ENCODE measurements at places on chromosomes 2 and 18. TPM values are rescaled to one million over a fixed set of nuclear protein-coding genes. Genes with fewer than 3 reads are reported as not detected.
A peak's percentile ranks its signal among the peaks of the same experiment; 100 is the strongest.

GRCh38 chr2:14533131-14533757 is 99.3 kb upstream of the LRATD1 start:
- no peak for DNase-seq

DNA sequence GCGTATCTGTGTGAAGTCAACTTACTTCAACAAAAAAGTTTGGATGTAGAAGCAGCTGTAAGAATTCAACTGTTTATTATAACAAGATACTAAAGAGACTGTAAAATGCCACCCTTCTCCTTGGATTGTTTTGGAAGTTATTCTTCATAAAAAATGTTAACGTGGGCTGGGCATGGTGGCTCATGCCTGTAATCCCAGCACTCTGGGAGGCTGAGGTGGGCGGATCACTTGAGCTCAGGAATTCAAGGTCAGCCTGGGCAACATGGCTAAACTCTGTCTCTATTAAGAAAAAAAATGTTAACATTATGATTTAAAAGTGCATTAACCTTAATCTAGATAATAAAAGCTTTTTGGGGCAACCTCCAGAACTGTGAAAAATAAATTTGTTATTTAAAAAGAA is 7.7 kb downstream of the CIAO1 start:
- no peak for DNase-seq

DNA sequence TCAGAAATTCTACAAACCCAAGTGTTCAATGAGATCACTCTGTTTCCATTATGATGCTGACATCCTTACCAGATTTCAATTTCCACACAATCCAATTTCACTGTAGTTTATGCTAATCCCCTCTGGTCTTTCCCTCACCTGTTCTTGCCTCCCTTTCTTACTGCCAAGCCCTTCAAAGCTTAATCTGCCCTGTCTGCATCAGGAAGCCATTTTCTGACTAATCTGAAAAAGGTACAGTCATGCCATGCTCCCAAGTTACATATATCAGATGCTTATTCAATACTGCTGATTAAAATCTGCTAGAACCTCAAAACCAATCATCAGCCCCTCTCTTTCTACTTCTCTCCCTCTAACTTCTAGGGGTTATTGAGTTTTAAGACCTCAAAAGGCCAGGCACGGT is 8.9 kb downstream of the KRTCAP3 start:
- no peak for DNase-seq

DNA sequence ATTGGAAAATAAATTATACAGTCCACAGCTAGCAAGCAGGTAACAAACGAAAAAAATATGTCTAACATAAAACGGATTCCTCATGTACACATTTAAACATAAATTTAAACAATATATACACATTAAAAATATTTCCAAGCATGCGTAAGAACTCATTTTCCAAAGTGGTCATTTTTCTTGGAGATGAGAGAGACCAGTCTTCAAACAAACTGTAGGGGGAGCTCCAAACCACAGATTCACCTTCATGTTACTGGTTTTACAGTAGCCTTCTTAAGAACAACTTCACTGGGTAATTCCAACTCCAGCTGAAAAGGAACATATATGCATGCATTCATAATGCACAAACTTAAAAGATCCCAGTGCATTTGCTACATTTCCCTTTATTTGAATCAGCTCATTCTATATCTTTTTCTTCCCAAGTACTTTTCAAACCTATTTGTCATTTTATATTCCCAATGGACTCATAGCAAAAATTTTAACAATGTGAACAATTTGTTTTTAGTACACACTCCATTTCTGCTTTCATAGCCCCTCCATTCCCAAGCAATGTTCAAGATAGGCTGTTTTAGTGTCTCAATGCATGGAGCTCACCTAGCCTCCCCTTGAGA is 4.7 kb upstream of the STAMBP start:
- DNase-seq, result peak; percentile 39

GRCh38 chr2:130787841-130788240 is 32.5 kb downstream of the AMER3 start:
- DNase-seq, result no peak

DNA sequence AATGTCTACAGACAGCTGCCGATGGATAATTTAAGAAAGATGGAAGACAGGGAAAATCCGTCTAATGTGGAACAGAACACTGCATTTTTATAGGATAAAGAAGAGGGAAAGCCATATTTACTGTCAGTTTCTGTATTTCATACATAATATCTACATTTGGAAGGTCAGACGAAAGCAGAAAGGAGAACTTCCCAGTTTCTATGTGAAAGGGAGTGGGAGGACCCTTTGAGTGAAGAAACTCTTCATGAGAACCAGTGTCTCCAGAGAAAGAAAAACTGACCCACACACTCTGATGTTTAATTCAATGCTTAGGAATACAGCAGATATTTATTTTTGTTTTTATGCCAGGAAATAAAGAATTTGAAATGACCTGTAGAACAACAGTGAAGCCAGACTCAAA is 127.2 kb downstream of the CALCRL start:
- no peak for DNase-seq

DNA sequence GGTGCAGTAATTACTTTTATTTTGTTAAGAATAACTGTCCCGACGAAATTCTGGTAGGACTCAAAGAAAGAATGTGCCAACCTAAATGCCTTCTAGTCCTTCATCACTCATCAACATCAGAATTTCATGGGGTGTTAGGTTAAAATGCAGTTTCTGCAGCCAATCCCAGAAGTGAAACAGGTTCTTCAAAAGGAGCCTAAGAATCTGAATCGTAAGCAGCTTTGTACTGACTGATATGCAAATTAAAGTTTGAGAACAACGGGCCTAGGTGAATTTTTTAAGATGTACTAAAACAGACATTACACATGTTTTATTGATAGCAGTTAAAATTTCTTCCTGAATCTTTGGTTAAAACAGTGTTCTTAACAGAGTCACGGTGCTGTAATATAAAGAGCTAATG is 140.3 kb upstream of the ZC3H15 start:
- no peak for DNase-seq

DNA sequence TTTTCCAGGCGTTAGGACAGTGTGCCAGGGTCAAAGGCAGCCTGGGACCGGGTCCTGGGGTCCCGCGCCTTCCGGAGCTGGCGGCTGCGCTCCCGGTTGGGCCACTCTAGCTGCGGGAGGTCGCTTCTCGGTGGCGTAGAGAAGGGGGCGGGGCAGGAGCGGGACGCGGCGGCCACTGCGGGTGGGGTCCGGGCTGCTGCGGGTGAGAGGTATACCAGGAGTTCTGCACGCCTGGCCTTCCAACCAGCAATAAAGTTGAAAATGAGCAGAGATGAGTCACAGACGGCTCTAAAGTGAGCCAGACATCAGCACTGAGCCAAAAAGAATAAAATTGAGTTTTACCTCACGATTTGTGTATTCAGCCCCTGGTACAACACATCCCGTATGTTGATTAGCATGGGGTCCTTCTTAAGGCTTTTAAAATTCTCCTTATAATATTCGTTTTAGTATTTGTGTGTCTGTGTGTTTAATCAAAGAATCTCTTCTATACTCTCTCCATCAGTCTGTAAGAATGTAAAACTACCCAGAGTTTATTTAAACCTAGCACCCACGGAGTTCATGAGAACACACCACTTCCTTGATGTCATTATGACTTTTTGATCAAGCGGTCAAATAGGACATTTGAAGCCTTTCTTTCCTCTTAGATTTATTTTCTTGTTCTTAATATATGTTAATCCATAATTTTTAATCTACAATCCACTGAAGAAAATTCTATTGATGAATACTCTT is at the start of gene C1GALT1C1L:
Gene C1GALT1C1L (minus strand): TSS at position 108 of the 729 bp plus-strand sequence. CDS start 107 bp downstream, at position 1.
- DNase-seq, result peak; percentile 62

- DNase-seq, result no peak
These were observed 60.8 kb upstream of the CCDC195 start for GRCh38 chr2:224776795-224777558.

DNA sequence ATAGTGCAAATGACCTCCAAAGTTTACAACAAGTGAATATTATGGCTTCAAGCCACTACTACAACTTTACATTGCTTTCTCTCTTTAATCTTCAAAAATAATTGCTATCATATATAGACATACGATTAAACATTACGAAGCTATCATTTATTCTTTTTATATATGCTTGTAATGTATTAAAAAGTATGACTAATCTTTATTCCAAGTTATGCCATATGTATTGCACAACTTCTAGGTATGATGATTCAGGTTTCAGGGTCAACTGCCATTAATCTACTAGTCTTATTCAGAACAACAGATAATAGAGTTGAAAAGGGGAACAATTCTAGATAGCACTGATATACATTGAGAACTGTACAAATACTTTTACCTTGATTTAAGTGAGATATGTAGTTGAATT is 506.2 kb upstream of the TMEFF2 start:
- DNase-seq, result no peak

- no peak for DNase-seq
These were observed 24.3 kb downstream of the METTL8 start for GRCh38 chr2:171409436-171409971.

DNA sequence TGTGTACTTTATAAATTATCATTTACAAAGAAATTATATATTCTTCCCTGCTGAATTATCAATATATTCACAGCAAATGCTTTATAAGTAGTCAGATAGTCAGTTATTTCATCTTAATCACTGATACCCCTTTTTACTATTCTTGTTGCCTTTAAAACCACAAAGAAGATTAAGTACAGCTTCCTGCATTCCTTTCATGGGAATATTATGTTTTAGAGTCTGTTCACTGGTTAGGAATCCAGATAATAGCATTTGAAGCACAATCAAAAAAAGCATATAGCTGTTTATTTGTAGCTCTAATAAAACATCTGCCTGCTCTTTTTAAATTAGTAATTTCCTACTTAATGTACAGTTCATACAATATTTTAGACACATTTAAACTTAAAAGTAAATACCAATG is 508.9 kb downstream of the FBXO15 start:
- DNase-seq, result no peak

- peak; percentile 82 for DNase-seq
These were observed 40.1 kb downstream of the ARHGAP25 start for GRCh38 chr2:68774569-68775271.

DNA sequence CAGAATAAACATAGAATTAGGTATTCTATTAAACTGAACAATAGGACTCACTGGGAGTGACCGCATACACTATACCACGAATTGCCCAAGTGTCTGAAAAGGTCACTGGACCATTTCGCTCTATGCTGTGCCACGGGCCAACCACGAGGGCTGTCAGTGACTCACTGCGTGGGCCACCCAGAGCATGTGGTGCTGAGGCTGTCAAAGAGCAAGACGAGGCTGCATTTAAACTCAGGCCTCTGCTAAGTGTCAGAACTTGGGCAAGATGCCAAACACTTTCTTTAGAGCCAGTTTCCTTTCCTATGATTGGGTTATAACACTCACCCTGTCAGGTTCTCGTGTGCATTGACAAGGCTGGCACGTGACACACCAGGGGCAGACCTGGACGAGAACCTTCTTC is 97.5 kb downstream of the SH3YL1 start:
- no peak for DNase-seq

DNA sequence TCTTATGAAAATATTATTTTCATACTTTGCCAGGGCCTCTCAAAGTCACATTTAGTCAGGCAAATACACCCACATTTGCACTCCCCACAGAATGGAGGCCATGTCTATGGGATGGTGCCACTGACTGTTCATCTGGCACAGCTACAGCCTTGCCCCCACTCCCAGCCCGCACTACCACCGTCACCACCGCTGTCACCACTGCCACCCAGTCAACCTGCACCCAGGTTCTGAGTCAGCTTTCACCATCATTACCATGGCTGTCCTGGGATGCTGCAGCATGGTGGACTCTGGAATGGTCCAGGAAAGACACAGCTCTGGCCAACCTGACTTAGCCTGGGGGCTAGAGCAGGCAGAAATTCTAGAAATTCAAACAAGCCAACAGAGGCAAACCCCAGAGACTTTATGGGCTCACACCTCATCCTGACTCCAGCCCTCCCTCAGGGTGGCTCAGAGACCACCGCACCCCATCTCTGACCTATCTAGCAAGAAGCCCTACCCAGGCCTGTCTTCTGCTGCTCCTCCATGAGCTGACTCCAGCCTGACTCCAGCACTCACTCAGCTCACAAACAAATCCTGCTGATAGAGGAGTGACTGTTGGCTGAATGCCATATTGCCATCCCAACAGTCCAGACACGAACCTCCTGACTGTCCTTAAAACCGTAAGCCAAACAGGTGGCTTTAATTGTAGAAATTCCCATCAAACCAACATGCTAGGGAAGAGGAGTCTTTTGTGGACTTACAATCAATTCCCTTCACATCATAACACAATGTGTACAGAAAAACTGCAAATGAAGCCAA is 28.0 kb downstream of the DNER start:
- DNase-seq, result no peak

GRCh38 chr2:213125646-213126347 is 25.6 kb downstream of the IKZF2 start:
- no peak for DNase-seq

DNA sequence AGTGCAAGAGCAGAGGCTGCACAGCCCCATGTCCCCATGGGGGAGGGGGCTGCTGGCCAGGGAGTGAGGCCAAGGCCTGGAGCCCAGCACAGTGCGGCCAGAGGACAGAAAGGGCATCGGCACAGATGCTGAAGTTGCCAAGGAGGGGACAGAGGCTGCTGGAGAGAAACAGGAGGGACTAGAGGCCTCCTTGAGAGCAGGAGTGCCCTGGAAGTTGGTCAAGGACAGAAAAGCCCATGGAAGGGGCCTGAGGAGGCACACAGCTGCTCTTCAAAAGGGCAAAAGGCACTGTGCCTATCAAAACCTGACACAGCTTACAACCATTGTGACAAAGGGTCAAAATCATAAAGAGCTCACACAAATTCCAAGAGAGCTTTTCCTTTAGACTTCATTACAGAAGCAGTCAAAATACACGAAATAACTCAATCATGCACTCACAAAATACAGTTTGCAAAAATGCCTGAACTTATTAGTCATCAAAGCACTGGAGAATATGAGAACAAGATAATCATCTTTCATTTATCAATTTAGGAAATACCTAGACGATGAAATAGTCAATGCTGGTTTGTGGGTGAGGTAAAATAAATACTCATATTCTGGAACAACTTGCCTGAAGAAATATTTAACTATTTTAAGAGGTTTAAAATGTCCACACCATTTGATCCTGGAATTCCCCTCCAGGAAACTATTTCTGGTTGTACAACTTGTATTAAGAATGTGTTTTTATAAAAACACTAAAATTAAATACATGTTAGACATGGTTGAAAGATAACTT is 79.6 kb downstream of the USP40 start:
- no peak for DNase-seq

DNA sequence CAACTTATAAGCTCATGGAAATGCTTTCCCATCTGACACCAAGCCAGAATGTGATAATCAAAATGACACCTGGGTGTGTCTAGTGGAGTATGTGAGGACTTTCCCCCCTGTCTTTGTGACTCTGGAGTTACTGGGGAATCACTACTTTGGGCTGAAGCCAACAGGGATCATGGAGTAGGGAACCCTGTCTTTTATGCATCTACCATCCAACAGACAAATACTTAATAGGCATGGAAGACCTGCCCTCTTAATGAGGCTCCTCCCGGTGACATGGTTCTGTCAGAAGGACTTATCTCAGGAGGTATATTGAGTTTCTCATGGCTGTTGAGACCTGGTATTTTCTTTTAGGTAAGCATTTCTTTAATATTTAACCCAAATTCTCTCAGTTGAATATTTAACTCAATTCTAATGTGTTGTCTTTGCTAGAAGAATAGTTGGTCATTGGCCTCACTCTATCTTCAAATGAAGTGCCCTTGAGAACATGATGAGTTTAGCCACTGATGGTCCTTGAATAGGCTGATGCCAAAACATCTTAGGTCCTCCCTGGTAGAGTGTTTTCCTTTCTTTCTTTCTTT is 42.1 kb downstream of the TGIF1 start:
- DNase-seq, result no peak

GRCh38 chr2:182866461-182867406 is at the start of gene FRZB:
TSS of gene FRZB (minus strand) at chr2:182866637. CDS start at chr2:182866552, 85 bp downstream.
- DNase-seq, result peak; percentile 8

DIS3L2 gene
- 38.3 TPM for total RNA-seq

IGFBP5 gene
- total RNA-seq, result not detected

CCDC85A gene
- total RNA-seq, result not detected

HDAC4 gene
- 71.7 TPM for total RNA-seq

FBXO48 gene
- total RNA-seq, result 3.7 TPM

NAT8 gene
- not detected for total RNA-seq

All from activated T-cell treated with anti-CD3 and anti-CD28 coated beads, Interleukin-2, amount 50 U/mL, for 72 hours (primary cell).